ENCODE measurements at places on chromosomes 11 and 22.

DNA sequence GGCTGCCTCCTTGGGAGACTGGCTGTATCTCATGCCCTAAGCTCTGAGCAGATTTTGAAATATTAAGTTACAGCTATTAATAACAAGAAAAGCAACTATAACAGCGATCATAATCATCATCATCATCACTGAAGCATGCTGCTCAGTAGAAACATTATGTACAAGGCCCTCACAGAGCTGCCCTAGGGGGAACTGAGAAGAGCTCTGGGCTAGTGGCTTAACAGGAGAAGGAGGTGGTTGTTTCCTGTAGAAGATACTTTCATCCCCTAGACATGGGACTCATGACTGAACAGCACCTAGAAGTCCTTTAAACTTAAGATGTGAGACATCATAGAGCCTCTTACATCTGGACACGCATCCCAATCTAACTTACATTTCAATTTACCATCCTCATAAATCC is 332.8 kb upstream of the PLET1 start:
- no peak for DNase-seq

GRCh38 chr11:123559523-123559955 is 94.9 kb downstream of the SCN3B start:
- DNase-seq: no peak

DNA sequence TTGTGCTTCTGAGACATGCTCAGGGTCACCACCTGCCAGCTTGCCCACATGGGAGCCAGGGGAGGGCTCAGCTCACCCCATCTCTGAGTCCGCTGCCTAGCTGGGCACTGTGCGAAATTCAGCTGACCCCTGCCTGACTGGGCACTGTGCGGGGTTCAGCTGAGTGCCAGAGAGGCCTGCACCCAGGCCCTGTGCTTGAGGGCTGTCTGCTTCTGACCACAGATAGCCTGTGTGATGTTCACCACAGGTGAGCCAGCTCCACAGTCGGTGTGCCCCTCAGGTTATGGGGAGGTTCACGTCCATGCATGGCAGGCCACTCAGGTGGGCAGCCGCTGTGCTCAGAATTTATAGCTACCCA is 84.5 kb upstream of the SUSD2 start:
- no peak for DNase-seq

DNA sequence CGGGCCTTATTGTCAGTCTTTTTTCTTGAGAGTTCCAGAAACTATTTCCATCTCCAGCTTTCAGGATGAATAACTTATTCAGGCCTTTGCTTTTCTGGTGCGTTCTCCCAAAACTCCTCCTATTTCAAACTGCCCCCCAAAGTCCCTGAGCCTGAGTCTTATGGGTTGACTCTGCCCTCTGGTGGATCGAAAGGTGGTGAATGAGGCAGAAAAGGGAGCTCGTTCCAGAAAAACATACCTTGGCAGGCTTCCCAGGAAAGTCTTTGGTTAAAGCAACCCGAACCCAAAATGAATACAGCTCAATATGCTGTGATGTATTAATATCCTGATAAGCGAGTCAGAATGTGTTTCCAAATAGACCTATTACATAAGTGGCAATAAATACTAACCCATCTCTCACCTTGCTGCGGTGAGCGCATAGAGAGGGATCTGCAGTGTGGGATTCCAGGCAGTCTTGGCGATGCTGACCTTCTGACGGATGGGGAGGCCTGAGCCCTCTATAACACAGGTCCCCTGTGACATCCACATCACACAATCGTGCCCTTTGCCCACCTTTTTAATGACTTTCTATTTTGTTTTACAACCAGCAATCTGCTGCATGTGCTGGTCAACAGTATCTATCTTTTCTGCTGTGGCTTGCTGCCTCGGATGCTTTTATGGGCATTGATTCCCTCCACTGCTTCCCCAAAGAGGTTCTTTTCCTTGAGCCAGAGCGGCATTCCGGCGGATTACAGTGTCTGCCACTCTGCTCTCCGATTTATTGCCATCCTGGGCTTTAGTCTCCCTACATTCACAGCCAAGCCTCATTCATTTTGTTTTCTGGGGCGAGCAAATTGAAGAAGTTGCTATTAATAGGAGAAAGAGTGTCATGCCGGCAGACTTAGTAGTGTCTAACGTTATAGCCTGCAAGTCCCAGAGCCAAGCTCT is 756.8 kb downstream of the NTM start:
- DNase-seq: peak; percentile 28

- no peak for DNase-seq
Observed at GRCh38 chr11:119290894-119291497, 25.9 kb downstream of the MCAM start.

DNA sequence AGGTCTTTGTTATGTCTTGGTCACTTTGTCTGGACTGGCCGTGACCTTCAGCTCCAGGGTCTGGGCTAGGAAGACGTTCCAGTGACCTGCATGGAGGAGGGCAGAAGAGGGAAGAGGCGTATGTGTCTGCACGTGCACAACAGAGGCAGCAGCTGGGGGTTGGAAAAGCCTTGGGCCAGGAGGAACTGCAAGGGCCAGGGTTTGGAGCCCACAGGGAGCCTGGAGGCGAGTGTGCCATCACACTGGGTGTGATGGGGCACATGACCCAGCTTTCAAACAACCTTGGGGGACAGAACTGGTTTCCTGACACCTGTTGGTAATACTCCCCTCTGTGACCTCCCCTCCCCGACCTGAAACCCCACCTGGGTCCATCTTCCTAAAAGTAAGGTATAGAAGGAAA is 34.7 kb downstream of the CHRDL2 start:
- DNase-seq: no peak

- no peak for DNase-seq
Observed at GRCh38 chr11:96315476-96315875, 27.5 kb downstream of the MAML2 start.

- no peak for DNase-seq
Observed at GRCh38 chr11:55838452-55838851, at the start of gene OR5D16. TSS of gene OR5D16 (plus strand) at chr11:55838752. CDS start at chr11:55838752, 0 bp downstream.

All from ACHN (cell line).